Stimulated activated CD8-positive, alpha-beta memory T cell treated with anti-CD3 and anti-CD28 coated beads, Interleukin-4, amount 100 ng/mL, for 1 hour (primary cell): ENCODE measurements at places on chromosomes 6 and 20.
A peak's percentile ranks its signal among the peaks of the same experiment; 100 is the strongest.

GRCh38 chr20:51480507-51481270 is 61.8 kb downstream of the NFATC2 start:
- no peak for DNase-seq

- no peak for DNase-seq
Observed at GRCh38 chr20:23873370-23874015, 6.1 kb downstream of the CST5 start.

- DNase-seq: no peak
Observed at GRCh38 chr20:2889209-2889608, 15.9 kb downstream of the PTPRA start.

DNA sequence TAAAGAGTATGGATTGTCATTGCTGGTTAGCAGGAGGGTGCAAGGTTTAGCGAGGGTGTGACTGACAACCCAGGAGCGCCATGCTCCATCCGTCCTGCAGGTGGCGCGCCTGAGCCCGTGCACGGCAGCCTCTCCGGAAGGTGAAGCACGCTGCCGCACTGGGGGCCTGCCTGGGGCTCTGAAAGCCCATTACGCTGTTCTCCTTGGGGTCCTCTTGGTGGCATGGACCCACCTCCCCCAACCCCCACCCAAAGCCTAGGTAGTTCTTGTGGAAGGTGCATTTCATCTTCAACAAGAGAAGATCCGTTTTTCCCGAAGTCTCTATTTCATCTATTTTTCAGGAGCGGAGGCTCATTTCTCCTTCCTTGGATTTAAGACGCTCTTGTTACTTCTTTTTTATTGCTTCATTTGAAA is 197.4 kb upstream of the KCNG1 start:
- DNase-seq: peak; percentile 7

DNA sequence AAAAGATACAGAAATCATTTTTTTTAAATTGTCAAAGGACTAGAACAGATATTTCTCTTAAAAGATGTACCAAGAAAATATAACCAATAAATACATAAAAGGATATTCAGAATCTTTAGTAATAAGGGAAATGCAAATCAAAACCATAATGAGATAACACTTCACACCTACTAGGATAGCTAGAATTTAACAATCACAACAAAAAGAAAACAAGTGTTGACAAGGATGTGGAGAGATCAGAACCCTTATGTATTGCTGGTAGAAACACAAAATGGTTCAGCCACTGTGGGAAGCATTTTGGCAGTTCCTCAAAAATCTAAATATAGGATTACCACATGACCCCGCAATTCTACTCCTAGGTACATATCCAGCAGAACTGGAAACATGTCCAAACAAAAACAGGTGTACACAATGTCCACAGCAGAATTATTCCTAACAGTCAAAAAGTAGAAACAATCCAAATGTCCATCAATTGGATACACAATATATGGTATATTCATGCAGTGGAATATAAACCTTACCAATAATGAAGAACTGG is 211.0 kb downstream of the LRFN2 start:
- DNase-seq: no peak

- no peak for DNase-seq
Observed at GRCh38 chr20:23257106-23257761, 93.4 kb upstream of the NXT1 start.
